Panc1 (cell line): ENCODE measurements at places on chromosomes 13 and 19.

DNA sequence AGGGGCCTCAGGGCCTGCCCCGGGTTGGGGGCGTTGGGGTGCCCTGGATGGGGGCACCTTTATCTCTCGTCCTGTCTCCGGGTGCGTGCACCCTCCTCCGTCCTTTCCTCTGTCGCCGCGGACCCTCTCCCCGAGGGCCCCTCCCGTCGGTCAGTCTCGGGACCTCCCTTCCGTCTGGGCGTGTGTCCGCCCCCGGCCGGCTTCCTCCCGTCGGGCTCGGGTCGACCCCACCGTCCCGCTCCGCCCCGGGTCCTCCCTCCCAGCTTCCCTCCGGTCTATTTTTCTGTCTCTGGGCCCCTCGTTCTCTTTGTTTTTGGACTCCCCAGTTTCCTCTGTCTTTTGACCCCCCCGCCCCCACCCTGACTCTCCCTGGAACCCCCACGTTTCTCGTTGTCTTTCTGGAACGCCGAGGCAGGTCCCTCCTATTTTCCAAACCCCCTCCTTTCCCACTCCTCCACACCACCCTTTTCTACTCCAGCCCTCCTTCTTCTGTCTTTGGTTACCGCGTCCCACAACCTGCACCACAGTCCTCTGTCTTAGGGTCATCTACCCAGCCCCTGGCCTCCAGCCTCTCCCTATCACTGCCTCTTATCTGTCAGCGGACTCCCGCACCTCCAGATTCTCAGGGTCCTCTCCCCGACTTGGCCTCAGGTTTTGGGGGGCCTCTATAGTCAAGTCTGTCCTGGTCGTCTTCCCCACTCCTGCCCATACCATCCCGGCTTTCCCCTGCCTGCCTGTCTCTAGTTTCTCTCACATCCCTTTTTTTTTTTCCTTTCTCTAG is 757 bp downstream of the EGLN2 start:
- peaks cover 38% of the 10 kb centered on the region for H3K4me1 ChIP-seq
- DNase-seq, result no peak
- peaks cover 2% of the 10 kb centered on the region; the same call in 1 of the 2 replicates for H3K36me3 ChIP-seq
- peak overlapping the region; percentile 65 for H3K4me3 ChIP-seq
- H3K27me3 ChIP-seq, result no peaks in the 10 kb centered on the region

DNA sequence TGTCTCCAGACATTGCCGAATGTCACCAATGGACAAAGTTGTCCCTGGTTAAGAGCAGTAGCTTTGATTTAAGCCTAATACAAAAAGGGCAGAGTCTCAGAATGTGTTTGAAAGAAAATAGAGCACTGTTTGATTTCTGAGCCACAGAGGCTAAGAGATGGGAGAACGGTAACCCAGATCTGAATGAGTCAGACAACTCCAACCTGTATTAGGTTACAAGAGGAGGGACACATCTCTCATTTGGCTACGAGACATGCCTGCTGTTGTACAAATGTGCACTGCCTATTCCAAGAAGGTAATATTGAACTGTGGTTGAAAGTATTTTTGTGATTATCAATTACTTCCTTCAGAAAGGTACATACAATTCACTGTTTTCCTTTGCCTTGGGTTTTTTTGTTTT is 4.9 kb upstream of the HSPH1 start:
- no peak overlapping the region for H3K4me3 ChIP-seq
- H3K27me3 ChIP-seq, result no peaks in the 10 kb centered on the region
- no peaks in the 10 kb centered on the region; the same call in 1 of the 2 replicates for H3K36me3 ChIP-seq
- no peak overlapping the region for H3K27ac ChIP-seq
- peaks cover 6% of the 10 kb centered on the region; the same call in 1 of the 2 replicates for H3K4me1 ChIP-seq

DNA sequence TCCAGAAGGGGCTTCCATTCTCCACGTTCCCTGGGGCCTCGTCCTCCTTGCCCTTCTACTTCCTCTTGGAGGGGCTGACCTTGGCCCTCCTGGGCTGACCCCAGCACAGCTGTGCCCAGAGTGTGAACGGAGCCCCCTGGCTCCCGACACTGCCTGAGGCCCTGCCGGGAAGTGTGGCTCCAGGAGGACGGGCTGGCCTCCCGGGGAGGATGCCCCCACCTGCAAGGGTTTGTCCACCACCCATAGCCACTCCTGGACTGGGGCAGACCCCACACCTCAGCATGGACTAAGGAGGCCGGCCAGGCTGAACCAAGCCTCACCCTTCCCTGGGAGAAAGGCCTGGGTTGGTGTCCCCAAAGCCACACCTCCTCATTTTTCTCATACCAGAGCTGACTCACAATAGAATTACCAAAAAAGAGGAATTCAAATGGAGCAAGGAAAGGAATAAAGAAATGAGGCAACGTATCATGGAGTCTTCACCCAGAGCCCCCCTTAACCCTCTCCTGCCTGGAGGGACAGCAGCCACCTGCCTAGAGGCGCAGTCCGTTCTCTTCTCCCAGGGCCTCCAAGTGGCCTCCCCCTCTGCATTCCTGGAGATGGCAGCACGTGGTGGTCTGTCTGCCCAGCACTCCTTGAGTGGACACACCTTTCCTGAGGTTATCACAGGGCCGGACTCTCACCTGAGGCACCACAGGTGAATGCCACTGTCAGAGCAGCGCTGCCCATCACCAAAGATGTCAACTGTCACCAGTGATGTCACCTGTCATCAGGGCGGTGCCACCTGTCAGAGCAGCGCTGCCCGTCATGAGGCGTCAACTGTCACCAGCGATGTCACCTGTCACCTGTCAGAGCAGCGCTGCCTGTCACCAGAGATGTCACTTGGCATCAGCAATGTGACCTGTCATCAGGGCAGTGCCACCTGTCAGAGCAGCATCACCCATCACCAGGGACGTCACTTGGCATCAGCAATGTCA is 3.1 kb upstream of the C13orf46 start:
- H3K27me3 ChIP-seq, result no peaks in the 10 kb centered on the region
- DNase-seq, result no peak
- no peak overlapping the region for H3K27ac ChIP-seq
- no peaks in the 10 kb centered on the region for H3K4me1 ChIP-seq
- H3K36me3 ChIP-seq, result no peaks in the 10 kb centered on the region

DNA sequence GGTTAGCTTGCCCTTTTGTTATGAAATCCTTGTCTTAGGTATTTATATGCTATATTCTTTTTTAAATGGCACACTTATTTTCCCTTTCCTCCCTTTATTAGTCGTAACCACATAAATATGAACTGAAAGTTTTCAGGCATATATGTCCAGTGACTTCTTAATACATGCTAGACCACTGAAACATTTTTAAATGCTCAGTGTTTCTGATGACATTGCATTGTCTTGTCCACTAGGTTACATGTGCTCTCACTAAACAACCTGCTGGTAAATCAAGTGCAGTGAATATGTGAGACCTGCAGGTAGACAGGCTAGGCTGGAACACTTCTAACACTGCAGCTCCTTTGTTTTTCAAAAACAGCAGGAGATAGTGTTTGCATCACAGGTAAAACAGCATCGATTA is 332.6 kb upstream of the DACH1 start:
- no peak overlapping the region for H3K4me3 ChIP-seq
- H3K27me3 ChIP-seq, result no peaks in the 10 kb centered on the region

GRCh38 chr19:5631567-5632240 is 8.8 kb downstream of the SAFB start:
- peaks cover 10% of the 10 kb centered on the region; the same call in 1 of the 2 replicates for H3K36me3 ChIP-seq
- no peaks in the 10 kb centered on the region; the same call in 1 of the 2 replicates for H3K4me1 ChIP-seq
- DNase-seq, result no peak
- no peak overlapping the region for H3K4me3 ChIP-seq

DNA sequence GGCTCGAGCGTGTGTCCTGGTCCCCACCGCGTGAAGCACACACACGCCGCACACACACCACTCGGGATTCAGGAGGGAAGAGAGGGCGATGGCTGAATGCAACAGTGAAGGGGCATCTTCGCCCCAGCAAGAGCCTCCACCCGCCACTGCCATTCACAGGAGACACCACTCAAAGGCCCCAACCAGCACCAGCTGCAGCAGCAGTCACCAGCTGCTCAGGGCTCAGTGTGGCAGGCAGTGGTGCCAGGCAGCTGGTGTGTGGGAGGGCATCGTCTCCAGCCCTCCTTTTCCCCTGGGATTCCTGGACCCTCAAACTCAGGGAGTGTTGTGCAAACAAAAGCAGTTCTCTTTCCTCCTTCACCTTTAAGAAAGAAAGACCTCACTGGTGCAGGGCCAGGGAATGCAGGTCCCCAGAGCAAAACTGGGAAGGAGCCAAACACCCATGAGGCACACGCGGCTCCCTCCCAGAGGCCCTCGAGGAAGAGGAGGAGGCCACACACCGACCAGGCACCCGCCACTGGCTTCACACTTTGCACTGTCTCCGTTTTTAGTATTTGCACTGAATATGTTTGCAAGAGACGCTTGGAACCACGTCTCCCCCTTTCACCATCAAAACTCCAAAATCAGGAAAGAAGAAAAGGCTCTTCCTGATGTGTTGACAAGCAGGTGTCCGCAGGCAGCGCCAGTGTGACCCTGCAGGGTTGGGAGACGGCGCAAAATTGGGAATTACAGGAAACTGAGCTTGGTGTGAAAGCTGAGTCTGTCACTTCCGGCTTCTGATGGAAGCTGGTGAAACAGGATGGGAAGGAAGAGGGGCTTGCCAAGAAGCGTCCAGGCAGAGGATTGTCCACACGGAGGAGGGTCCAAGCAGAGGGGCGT is 26.4 kb upstream of the F7 start:
- no peaks in the 10 kb centered on the region for H3K36me3 ChIP-seq
- no peak overlapping the region for H3K27ac ChIP-seq
- no peak for DNase-seq
